HFF-Myc (cell line): ENCODE measurements at places on chromosomes 5 and 9.

GRCh38 chr9:3608011-3608410, 82.2 kb upstream of the RFX3 start:
- no peak for DNase-seq

DNA sequence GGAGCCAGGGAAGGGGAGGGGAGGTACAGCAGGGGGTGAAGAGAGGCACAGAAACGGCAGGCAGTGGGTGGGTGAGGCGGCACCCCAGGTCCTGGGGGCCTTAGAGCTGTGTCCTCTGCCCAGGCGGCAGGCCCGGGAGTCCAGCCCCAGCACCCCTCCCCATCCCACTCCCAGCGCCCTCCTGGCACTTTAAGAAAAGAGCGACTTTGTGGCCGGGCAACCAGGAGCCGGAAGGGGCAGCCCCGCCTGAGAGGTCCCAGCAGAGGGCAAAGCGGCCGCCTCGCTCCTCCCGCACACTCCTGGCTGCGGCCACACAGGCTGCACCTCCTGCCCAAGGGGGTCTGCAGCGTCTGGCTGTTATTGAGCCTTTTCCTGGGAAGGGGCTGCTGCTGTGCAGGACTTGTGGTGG, 42.6 kb downstream of the NACC2 start:
- no peak for DNase-seq

GRCh38 chr5:95832664-95833063, 10.1 kb upstream of the GLRX start:
- no peak for DNase-seq

DNA sequence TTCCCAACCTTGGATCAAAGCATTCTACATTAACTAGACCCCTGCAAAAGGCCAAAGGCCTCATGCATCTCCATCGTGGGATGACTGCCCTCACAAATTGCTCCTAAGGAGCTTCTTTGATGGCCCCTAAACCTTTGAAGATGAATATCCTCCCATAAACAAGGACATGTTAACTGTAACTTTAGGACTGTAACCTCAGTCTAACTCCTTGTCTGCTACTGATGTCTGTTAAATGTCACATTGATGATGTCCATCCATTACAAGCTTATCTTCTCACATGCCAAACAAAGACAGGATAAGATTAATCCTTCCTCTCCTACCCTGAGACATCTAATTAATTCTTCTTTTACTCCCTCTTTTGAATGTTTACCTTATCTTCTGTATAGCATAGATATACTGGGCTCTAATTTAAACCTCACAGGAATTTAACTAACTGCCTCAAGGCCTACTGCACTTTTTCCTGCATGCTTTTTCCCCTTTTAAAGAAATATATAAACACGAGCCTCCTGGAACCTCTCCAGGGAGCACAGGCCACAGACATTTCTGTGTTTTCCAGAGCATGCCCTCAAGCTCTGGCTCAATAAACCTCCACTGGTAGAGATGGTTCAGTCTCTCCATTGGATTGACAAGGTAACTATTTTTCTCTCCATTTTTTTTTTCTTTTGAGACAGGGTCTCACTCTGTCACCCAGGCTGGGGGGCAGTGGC, 90.6 kb upstream of the SLC25A48 start:
- DNase-seq: no peak

DNA sequence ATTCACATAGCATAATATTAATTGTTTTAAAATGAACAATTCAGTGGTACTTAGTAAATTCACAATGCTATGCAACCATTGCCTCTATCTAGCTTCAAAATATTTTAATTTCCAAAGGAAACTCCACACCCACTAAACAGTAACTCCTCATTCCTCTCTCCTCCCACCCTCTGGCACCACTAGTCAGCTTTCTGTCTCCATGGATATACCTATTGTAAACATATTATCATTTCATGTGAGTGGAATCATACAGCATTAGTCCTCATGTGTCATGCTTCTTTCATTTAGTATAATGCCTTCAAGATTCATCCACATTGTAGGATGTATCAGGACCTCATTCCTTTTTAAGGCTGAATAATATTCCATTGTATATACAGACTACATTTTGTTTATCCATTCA, 48.6 kb downstream of the PHF2 start:
- no peak for DNase-seq

DNA sequence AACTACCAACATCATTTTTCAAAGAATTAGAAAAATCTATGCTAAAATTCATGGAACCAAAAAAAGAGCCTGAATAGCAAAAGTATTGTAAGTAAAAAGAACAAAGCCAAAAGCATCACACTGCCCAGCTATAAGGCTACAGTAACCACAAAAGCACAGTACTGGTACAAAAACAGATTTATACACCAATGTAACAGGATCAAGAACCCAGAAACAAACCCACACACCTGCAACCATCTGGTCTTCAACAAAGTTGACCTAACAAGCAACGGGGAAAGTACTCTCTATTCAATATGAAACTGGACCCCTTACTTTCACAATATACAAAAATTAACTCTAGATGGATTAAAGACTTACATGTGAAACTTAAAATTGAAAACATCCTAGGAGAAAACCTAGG, 94.2 kb upstream of the TARS1 start:
- DNase-seq: no peak

GRCh38 chr5:39209924-39210323, 9.4 kb downstream of the FYB1 start:
- DNase-seq: no peak

DNA sequence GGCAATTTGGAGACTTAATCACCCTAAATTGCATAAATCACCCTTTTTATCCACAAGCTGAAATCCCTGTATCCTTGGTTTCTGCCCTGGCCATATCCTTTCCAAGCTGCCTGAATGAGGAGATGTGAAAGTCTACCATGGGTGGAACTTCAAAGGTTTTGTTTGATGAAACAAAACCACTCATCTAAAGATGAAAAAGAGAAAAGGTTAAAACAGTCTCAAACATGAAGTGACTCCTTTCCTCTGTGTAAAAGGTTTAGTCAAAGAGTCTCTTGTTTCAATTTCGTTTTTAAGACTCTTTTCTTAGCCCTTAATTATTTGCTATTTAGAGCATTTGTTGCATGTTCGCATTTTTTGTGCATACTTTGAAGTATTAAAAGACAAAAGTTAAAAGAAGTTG, 11.2 kb downstream of the SLC45A2 start:
- no peak for DNase-seq

DNA sequence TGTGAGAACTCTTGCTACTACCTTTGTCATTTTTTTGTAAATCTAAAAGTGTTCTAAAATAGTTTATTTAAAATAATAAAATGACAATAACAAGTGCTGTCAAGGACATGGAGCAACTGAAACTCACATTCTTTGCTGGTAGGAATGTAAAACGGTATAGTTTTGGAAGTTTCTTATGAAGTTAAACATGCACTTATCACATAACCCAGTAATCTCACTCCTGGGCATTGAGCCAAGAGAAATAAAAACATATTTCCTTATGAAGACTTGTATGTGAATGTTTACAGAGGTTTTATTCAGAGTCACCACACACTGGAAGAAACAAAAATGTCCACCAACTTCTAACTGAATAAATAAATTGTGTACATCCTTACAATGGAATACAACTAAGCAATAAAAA, 46.0 kb upstream of the COL15A1 start:
- DNase-seq: no peak

GRCh38 chr5:7320701-7321301, 75.1 kb upstream of the ADCY2 start:
- no peak for DNase-seq

DNA sequence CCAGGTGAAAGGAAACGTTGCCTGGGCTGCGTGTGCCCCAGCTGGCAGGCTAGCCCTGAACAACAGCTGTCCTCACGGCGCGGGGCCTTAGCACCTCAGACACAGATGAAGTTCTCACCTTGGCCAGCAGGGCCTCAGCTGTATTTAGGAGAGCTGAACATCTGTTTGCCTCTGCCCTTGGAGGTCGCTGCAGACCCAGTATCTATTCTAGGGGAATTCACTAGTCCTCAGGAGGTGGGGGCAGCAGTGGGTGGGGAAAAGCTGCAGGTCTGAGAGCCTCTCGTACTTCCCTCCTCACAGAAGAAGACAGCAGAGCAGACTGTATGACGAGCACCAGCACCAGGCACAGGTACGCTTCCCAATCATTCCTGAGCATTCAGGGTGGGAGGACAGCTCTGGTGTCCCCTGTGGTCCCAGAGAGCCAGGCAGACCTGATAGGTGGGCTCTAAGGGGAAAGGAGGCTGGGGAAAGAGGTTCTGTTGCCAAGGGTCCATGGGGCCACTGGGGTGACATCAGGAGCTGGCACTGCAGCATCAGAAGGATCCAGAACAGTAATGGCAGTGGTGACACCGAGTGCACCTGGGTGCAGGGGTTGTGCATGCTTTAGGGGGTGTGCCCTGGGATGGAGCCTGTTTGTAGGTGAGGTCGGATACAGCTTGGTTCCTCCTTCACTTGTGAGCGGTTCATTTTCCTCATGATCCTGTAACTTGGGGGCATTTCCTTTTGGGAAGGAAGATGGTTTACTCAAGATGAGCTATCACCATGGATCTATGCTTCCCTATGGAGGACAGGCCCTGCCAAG, 13.8 kb downstream of the CD74 start:
- DNase-seq: no peak

- DNase-seq: no peak
Observed at GRCh38 chr5:157630341-157630740, 21.9 kb downstream of the SOX30 start.

GRCh38 chr9:131737426-131737825, 2.5 kb downstream of the RAPGEF1 start:
- no peak for DNase-seq

- DNase-seq: no peak
Observed at GRCh38 chr9:17799369-17799768, 220.5 kb downstream of the SH3GL2 start.

GRCh38 chr5:137344723-137345322, 154.3 kb downstream of the SPOCK1 start:
- DNase-seq: peak; percentile 52

DNA sequence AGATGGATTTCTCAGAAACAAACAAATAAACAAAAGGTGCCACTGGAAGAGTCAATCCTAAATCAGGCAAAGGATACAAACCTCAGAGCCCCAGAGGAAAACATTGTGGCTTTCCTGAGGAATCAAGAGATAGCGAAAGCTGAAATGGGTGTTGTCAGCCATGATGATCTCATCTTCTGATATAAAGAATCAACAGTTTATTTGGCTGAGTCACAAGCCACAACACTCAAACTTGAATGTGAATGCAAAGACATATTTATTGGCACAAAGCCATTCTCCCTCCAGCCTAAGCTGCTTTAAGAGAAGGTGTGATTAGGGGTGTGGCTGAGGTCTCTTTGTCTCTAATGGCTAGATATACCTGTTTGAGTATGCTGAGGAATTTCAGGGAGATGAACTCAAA, 73.3 kb upstream of the NREP start:
- DNase-seq: peak; percentile 31

DNA sequence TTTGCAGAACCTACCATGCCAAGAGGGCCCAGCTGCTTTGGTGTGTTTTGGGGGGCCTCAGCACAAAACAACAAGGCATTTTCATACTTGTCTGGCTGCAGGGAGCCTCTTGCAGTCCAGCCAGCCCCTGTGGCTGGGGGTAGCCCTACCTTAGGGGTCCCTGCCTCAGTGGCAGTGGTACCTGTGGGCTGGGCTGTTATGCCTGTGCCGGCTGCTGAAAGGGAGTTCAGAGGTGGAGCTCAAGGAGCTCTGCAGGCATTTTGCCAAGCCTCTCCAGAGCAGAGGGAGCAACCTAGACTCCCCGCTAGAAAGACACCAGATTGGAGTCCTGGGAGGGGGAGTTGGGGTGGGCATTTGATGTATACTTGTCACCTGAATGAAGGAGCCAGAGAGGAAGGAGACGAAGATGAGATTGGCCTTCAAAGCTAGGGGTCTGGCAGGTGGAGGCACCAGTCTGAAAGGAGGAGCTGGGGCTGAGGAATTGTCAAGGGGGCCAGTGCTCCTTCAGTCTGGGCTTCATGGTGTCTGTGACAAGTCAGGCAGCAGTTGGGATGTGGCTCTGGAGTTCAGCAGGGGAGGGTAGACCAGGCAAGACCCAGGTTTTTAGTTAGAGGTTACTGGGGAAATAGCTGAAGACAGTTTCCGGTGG, 1.5 kb downstream of the SHROOM1 start:
- no peak for DNase-seq

- DNase-seq: no peak
Observed at GRCh38 chr5:135203593-135204036, 169.6 kb upstream of the PITX1 start.

DNA sequence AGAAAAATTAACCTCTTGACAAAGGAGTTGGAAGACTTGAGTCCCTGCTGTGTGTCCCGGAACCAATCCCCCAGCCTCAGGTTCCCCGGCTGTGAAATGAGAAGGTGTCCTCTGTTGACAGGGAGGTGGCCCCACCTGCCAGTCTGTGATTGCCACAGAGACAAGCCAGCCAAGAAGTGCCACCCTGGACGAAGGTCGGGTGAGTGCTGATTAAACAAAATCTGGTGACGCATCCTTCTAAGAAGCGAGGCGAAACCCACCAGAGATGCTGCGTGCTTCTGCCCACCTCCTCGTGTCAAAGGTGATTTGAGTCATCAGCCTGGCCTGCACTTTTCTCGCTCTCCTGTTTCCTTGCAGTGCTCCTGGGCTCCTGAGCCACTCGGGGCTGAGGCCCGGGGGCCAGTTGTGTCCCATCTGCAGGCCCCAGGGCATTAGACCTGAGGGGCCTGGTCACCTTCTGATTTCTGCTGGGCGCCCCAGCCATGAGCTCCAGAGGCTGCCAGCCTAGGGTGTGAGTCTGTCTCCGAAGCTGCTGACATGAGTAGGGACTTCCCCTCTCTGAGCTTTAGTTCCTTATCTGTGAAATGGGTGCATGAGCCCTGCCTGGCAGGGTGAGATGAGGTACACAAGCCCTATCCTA, 28.7 kb downstream of the NEK6 start:
- DNase-seq: peak; percentile 44

- DNase-seq: no peak
Observed at GRCh38 chr5:26700759-26701384, 337.5 kb downstream of the CDH9 start.

- DNase-seq: no peak
Observed at GRCh38 chr5:98573834-98574320, 199.6 kb upstream of the RGMB start.

- DNase-seq: peak; percentile 77
Observed at GRCh38 chr9:125428902-125429467, 167.4 kb downstream of the GAPVD1 start.

DNA sequence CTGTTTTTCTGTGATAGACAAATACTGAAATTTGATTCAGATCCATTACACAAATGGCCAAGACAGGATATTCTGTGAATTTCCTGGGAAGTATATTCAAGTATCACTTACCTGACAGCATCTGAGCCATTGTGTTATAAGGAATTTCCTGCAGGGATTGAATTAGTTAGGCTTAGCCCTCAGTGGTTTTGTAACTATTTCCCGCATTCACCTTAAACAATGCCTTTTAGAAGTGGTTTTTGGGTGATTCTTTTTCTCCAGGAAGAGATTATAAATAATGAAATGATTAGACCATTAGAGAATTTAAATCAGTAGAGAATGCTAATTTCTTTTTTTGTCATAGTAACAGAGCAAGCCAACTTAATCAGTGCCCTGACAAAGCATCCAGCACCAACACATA, 30.6 kb downstream of the ITGA1 start:
- DNase-seq: no peak
